ENCODE measurements at places on chromosomes 1 and 21. TPM values are rescaled to one million over a fixed set of nuclear protein-coding genes. Genes with fewer than 3 reads are reported as not detected.

RNF223 gene
- not detected for total RNA-seq

ZSCAN20 gene
- 12.2 TPM for total RNA-seq

CTSK gene
- 18.4 TPM for total RNA-seq

MAP3K7CL gene
- total RNA-seq: 6.3 TPM

RNF186 gene
- not detected for total RNA-seq

WDR26 gene
- 50.5 TPM for total RNA-seq

NOS1AP gene
- not detected for total RNA-seq

DNASE2B gene
- not detected for total RNA-seq

NRDC gene
- 54.1 TPM for total RNA-seq

ARHGEF19 gene
- total RNA-seq: 4.5 TPM

IFNAR1 gene
- total RNA-seq: 24.5 TPM

CCDC185 gene
- total RNA-seq: not detected

ASCL5 gene
- not detected for total RNA-seq

AGT gene
- total RNA-seq: 0.16 TPM

OR10Z1 gene
- not detected for total RNA-seq

ZYG11A gene
- not detected for total RNA-seq

TMPRSS3 gene
- total RNA-seq: not detected

SCP2 gene
- 179 TPM for total RNA-seq

CFAP141 gene
- total RNA-seq: not detected

FCGR2B gene
- not detected for total RNA-seq

SCYL3 gene
- total RNA-seq: 5.2 TPM

ARHGAP30 gene
- 1.8 TPM for total RNA-seq

RYR2 gene
- under 0.01 TPM for total RNA-seq

PTGER3 gene
- under 0.01 TPM for total RNA-seq

Data from cardiac atrium fibroblast (primary cell).